A549 treated with Hydrocortisone at 1 μM for 4 hours (cell line): ENCODE measurements at places on chromosomes 16 and 17. TPM values are rescaled to one million over a fixed set of nuclear protein-coding genes. Genes with fewer than 3 reads are reported as not detected.

The TBX21 gene
- total RNA-seq, result 0.13 to 0.23 TPM (median 0.16 TPM) in 5 replicates

The TMEM132E gene
- total RNA-seq, result not detected in 5 replicates

The GP2 gene
- not detected in 5 replicates for total RNA-seq

The GGT6 gene
- total RNA-seq, result not detected in 5 replicates

The RPA1 gene
- total RNA-seq, result 68.4 to 79.3 TPM (median 75.0 TPM) in 5 replicates

The DUS2 gene
- 16.6 to 18.5 TPM (median 17.3 TPM) in 5 replicates for total RNA-seq

The NAGS gene
- 0.82 to 1.5 TPM (median 1.2 TPM) in 5 replicates for total RNA-seq

The BCO1 gene
- 0.63 to 1.3 TPM (median 0.97 TPM) in 5 replicates for total RNA-seq

The KRTAP4-4 gene
- not detected in 5 replicates for total RNA-seq

The TPSD1 gene
- total RNA-seq, result not detected in 5 replicates

The HASPIN gene
- 12.4 to 16.1 TPM (median 12.6 TPM) in 5 replicates for total RNA-seq

The CIBAR2 gene
- 0.08 to 0.14 TPM in 2 of 5 replicates, not detected in the others for total RNA-seq

The USP43 gene
- total RNA-seq, result 3.4 to 4.5 TPM (median 4.0 TPM) in 5 replicates

The CA4 gene
- total RNA-seq, result 0.09 to 0.29 TPM (median 0.20 TPM) in 3 of 5 replicates, not detected in the others

The MMP28 gene
- 5.2 to 8.2 TPM (median 6.7 TPM) in 5 replicates for total RNA-seq

The VMO1 gene
- total RNA-seq, result 0.41 to 1.1 TPM (median 0.74 TPM) in 5 replicates

The OR3A3 gene
- total RNA-seq, result not detected in 5 replicates

The CSH2 gene
- not detected in 5 replicates for total RNA-seq

The CACNG5 gene
- 0.16 TPM in 1 of 5 replicates, not detected in the others for total RNA-seq

The ABCC11 gene
- 0.06 to 0.17 TPM (median 0.10 TPM) in 5 replicates for total RNA-seq

The PLEKHM1 gene
- total RNA-seq, result 20.0 to 24.0 TPM (median 22.2 TPM) in 5 replicates

The KRT36 gene
- not detected in 5 replicates for total RNA-seq

The CIITA gene
- total RNA-seq, result 0.03 to 0.15 TPM (median 0.13 TPM) in 5 replicates

The TMEM97 gene
- total RNA-seq, result 39.9 to 51.0 TPM (median 44.5 TPM) in 5 replicates

The SEPTIN12 gene
- not detected in 5 replicates for total RNA-seq

The ZNF785 gene
- total RNA-seq, result not detected in 5 replicates

The CCDC40 gene
- total RNA-seq, result 5.6 to 7.9 TPM (median 6.9 TPM) in 5 replicates

The NUPR1 gene
- 8.6 to 24.3 TPM (median 16.1 TPM) in 5 replicates for total RNA-seq
